GM12878 (cell line): ENCODE measurements at places on chromosomes 5 and 9. TPM values are rescaled to one million over a fixed set of nuclear protein-coding genes. Genes with fewer than 3 reads are reported as not detected.

GRCh38 chr5:2388571-2388970 is 362.9 kb downstream of the IRX2 start:
- H3K4me1 ChIP-seq, result no peaks in the 10 kb centered on the region
- H3K27ac ChIP-seq, result no peak overlapping the region
- no peak for DNase-seq
- H3K27me3 ChIP-seq, result no peaks in the 10 kb centered on the region
- H3K36me3 ChIP-seq, result no peaks in the 10 kb centered on the region
- H3K4me3 ChIP-seq, result no peak overlapping the region

DNA sequence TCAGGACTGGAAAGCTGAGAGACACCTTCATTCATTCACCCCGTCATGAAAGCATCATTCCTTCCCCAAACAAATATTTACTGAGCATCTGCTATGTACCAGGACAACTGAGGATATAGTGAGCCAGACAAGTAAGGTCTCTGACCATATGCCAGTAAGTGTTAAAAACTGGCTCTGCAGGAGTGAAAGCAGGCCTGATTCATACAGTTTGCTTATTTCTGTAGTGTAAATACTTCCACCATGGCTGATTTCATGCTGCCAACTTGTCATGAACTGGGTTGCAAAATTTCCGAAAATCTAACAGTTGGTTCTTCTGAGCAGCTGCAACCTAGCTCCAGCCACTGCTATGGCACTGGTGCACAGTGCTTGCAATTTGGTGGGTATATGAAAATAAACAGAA is 68.1 kb downstream of the YIPF5 start:
- DNase-seq, result no peak
- no peak overlapping the region for H3K4me3 ChIP-seq
- H3K27ac ChIP-seq, result no peak overlapping the region
- no peaks in the 10 kb centered on the region for H3K4me1 ChIP-seq
- no peaks in the 10 kb centered on the region; the same call in 1 of the 2 replicates for H3K27me3 ChIP-seq

DNA sequence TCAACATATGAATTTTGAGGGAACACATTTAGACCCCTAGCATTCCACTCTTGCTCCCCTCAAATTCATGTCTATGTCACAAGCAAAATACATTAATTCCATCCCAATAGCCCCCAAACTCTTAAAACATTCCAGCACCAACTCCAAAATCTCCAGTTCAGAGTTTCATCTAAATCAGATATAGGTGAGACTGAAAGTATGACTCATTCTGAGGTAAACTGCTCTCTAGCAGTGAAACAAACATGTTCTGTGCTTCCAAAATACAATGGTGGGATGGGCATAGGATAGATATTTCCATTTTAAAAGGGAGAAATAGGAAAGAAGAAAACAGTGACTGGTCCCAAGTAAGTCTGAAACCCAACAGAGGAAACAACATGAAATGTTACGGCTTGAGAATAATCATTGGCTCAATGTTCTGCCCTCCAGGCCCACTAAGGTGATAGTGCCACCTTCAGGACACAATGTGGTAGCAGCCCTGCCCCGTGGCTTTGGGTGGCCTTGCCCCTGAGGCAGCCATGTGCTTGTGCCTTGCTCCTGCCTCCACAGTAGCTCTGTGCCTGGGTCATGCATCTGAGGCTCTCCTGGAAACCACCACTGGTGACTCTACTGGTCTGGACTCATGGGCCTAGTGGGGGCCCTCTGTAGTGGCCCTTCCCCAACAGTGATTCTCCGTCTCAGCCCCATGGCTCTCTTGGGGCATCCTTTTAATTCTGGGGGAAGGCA is 36.4 kb upstream of the IPPK start:
- H3K36me3 ChIP-seq, result peaks cover 10% of the 10 kb centered on the region; the same call in 1 of the 2 replicates
- peaks cover 5% of the 10 kb centered on the region; the same call in 1 of the 2 replicates for H3K4me1 ChIP-seq
- H3K27me3 ChIP-seq, result no peaks in the 10 kb centered on the region
- H3K27ac ChIP-seq, result no peak overlapping the region
- H3K4me3 ChIP-seq, result no peak overlapping the region
- no peak for DNase-seq

- H3K4me1 ChIP-seq, result no peaks in the 10 kb centered on the region
- no peaks in the 10 kb centered on the region for H3K36me3 ChIP-seq
- H3K27ac ChIP-seq, result no peak overlapping the region
- DNase-seq, result no peak
- H3K27me3 ChIP-seq, result no peaks in the 10 kb centered on the region
These were observed 12.4 kb upstream of the RALGPS1 start for GRCh38 chr9:126902210-126902609.

DNA sequence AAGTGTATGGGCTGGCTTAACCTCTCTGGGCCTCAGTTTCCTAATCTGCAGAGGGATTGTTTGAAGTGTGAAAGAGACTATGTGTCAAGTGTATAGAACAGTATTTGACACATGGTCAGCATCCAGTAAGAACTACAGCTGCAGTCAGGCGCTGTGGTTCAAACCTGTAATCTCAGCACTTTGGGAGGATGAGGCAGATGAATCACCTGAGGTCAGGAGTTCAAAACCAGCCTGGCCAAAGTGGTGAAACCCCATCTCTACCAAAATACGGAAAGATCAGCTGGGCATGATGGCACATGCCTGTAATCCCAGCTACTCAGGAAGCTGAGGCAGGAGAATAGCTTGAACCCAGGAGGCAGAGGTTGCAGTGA is 31.9 kb upstream of the STING1 start:
- H3K4me3 ChIP-seq, result no peak overlapping the region
- peaks cover 19% of the 10 kb centered on the region for H3K4me1 ChIP-seq
- no peaks in the 10 kb centered on the region for H3K27me3 ChIP-seq
- no peaks in the 10 kb centered on the region for H3K36me3 ChIP-seq
- H3K27ac ChIP-seq, result no peak overlapping the region
- DNase-seq, result no peak

- no peaks in the 10 kb centered on the region for H3K36me3 ChIP-seq
- no peaks in the 10 kb centered on the region for H3K27me3 ChIP-seq
- H3K4me1 ChIP-seq, result no peaks in the 10 kb centered on the region
- no peak overlapping the region for H3K27ac ChIP-seq
- no peak for DNase-seq
These were observed 22.4 kb downstream of the RNF130 start for GRCh38 chr5:180049185-180049548.

- H3K27ac ChIP-seq, result peak overlapping the region; percentile 20; the same call in 1 of the 2 replicates
- H3K4me1 ChIP-seq, result peaks cover 50% of the 10 kb centered on the region
- no peaks in the 10 kb centered on the region for H3K27me3 ChIP-seq
- H3K4me3 ChIP-seq, result no peak overlapping the region
- H3K36me3 ChIP-seq, result peaks cover 9% of the 10 kb centered on the region
These were observed 106.3 kb downstream of the C9orf152 start for GRCh38 chr9:110101531-110102161.

DNA sequence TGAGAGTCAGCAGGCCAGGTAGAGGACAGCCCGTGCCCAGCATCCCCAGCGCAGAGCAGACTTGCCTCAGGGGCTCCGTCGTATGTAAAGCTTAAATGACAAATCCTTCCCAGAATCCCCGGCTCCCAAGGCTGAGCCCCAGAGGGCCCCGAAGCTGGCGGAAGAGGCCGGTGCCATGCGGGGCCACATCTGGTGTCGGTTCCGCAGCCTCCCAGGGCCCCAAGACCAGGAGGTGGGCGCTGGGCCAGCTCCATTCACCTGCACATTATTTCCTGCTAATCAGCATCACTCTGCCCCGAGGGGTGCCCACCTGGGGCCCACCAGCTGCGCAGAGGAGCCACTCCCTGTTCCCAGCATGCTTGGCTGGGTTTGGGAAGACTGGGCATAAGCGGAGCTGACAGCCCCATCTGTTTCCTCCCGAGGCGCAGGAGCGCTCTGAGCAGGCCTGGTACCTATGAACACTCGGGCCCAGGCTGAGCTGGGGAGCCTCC is 124.0 kb upstream of the PPP1R26 start:
- no peaks in the 10 kb centered on the region for H3K4me1 ChIP-seq
- no peak overlapping the region for H3K27ac ChIP-seq
- DNase-seq, result no peak
- H3K4me3 ChIP-seq, result no peak overlapping the region

GRCh38 chr5:96880444-96881164 is 4.3 kb downstream of the ERAP2 start:
- no peaks in the 10 kb centered on the region for H3K27me3 ChIP-seq
- peaks cover 42% of the 10 kb centered on the region for H3K4me1 ChIP-seq
- no peak for DNase-seq
- peak overlapping the region; percentile 51 for H3K4me3 ChIP-seq
- H3K36me3 ChIP-seq, result peaks cover 26% of the 10 kb centered on the region; the same call in 1 of the 2 replicates
- peak overlapping the region; percentile 59 for H3K27ac ChIP-seq

GRCh38 chr5:153088538-153088937 is 401.9 kb upstream of the GRIA1 start:
- no peaks in the 10 kb centered on the region for H3K36me3 ChIP-seq
- H3K27me3 ChIP-seq, result no peaks in the 10 kb centered on the region
- H3K4me1 ChIP-seq, result no peaks in the 10 kb centered on the region
- no peak overlapping the region for H3K27ac ChIP-seq
- DNase-seq, result no peak

DNA sequence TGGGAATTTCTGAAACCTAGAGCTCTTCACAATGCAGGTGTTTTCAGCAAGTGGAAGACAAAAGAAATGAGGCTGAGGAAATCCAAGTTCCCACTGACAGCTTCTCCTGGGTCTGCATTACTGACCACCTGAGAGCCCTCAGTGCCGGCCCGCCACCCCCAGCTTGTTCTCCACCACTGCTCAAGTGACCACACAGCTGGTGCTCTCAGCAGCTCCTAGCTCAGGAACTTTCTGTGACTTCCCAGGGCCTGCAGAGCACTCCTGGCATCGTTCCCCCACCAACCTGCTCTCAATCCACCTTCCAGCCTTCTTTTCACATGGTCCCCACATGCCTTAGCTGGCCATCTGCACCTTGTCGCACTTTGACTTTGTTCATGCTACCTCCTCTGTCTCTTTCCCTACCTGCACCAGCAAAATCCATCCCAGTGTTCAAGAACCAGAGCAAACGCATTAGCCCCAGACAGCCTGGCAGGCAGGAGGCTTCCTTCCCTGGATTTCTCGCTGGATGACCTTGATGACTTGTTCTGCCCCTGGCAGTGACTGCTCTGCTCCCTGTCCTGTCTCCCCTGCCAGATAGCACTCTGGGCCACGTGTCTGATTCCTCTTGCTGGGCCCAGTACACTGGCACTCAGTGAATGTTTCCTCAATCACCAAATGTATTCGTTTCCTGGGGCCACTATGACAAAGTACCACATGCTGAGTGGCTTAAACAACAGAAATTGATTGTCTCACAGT is 35.1 kb upstream of the NANS start:
- H3K4me3 ChIP-seq, result no peak overlapping the region
- peaks cover 11% of the 10 kb centered on the region for H3K36me3 ChIP-seq
- no peaks in the 10 kb centered on the region for H3K27me3 ChIP-seq
- no peaks in the 10 kb centered on the region for H3K4me1 ChIP-seq

DNA sequence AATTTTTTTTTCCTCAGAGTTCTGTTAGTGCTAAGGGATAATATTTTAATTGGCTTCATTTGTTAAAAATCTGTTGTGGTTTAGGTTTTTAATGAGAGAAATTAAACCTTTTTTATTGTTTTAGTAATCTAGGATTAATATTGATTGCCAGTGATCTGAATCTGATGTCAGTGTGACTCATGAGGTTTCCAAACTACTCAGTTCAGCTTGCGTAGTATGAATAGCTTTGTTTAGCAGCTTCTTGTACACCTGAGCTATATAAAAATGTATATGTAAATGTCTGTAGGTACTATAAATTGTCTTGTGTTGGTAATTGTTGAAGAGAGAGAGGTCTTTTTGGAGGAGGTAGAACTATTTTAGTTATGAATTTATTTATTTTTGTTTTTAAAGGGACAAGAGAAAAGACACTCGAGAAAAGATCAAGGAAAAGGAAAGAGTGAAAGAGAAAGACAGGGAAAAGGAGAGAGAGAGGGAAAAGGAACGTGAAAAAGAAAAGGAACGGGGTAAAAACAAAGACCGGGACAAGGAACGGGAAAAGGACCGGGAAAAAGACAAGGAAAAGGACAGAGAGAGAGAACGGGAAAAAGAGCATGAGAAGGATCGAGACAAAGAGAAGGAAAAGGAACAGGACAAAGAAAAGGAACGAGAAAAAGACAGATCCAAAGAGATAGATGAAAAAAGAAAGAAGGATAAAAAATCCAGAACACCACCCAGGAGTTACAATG is 26.3 kb downstream of the SREK1 start:
- H3K36me3 ChIP-seq, result no peaks in the 10 kb centered on the region; the same call in 1 of the 2 replicates
- DNase-seq, result no peak

DNA sequence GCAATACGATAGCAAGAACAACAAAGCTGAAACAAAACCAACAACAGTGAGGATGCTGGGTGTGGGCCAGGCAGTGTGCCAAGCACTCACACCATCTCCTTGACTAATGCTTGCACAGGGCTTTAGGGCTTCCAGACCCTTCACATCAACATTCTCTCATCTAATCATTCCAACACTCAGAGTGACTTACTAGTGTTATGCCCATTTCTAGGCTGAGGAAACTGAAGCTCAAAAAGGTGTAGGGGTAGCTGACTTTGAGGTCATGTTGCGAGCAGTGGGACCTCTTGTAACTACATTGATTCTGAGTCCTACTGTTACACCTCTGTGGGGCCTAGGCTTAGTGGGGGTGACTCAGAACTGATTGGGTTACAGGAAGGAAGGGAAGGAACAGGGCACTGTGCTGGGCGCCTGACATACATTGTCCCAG is 9.7 kb downstream of the ANGPTL2 start:
- DNase-seq, result no peak
- peaks cover 8% of the 10 kb centered on the region; the same call in 1 of the 2 replicates for H3K4me1 ChIP-seq
- no peak overlapping the region for H3K27ac ChIP-seq

DNA sequence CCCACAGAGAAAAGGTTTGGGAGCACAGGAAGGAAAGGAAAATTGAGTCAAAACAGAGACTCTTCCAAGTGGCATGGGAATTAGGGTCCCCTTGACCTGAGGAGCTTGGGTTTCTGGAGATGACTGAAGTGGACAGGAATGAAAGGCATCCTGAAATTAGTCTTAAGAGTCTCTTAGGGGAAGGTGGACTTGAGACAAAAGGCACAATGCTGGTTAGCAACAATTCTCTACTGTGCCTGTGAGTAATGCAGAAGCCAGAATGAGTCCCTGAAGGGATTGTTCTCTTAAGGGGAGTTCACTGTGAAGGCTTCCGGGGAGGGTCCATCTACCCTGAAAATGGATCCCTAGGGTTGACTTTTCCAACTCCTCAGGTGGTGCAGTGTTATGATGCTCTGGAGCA is 58.4 kb upstream of the FOXE1 start:
- H3K36me3 ChIP-seq, result no peaks in the 10 kb centered on the region
- H3K4me1 ChIP-seq, result no peaks in the 10 kb centered on the region
- H3K4me3 ChIP-seq, result no peak overlapping the region
- DNase-seq, result no peak

DNA sequence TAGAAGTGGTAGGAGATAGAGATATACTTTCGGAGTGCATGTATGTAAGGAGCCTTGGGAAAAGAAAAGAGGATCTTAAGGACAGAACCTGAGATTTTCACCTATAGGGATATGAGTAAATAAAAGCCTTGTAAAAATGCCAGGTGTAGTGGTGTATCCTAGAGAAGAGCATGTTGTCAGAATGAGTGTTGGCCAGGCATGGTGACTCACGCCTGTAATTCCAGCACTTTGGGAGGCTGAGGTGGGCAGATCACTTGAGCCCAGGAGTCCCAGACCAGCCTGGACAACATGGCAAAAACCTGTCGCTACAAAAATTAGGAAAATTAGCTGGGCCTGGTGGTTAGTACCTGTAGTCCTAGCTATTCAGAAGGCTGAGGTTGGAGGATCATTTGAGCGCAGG is 76.0 kb downstream of the IPO11 start:
- H3K27me3 ChIP-seq, result no peaks in the 10 kb centered on the region
- H3K4me3 ChIP-seq, result no peak overlapping the region
- H3K4me1 ChIP-seq, result no peaks in the 10 kb centered on the region
- H3K27ac ChIP-seq, result no peak overlapping the region

Gene ARID3C
- 0.24 TPM in 1 of 2 replicates, not detected in the other for total RNA-seq

Gene HRH2
- 0.05 TPM in 1 of 2 replicates, not detected in the other for total RNA-seq

Gene PARP8
- 34.5 and 37.0 TPM in 2 replicates for total RNA-seq

Gene GALNT10
- total RNA-seq, result 26.0 and 27.9 TPM in 2 replicates

Gene TMEM232
- 0.95 and 2.0 TPM in 2 replicates for total RNA-seq

Gene LRRC19
- not detected in 2 replicates for total RNA-seq

Gene RANBP17
- total RNA-seq, result 0.10 TPM in 1 of 2 replicates, not detected in the other

Gene PDLIM4
- 0.24 and 0.36 TPM in 2 replicates for total RNA-seq

Gene FOXD4L6
- not detected in 2 replicates for total RNA-seq

Gene SPATA31A3
- not detected in 2 replicates for total RNA-seq
